NCI-H2081 (cell line): ENCODE measurements at places on chromosomes 4 and X.

DNA sequence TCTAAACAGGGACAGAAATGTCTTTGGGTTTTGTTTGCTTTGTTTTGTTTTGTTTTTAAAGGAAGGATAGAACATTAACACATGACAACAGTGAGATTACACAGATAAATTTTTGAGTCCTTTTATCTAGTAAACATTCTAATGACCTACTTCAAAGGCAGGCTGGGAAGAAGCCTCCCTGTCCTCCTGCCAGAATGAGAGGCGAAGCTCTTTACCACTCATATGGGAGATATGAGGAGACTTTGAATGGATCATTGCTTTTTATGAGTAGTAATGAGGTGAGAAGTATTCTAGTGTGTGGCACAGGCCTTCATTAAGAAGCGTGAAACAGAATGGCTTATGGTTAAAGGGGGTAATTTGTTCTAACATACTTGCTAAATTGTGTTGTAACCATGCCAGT lies 172.0 kb downstream of the FBXO8 start:
- DNase-seq, result no peak

DNA sequence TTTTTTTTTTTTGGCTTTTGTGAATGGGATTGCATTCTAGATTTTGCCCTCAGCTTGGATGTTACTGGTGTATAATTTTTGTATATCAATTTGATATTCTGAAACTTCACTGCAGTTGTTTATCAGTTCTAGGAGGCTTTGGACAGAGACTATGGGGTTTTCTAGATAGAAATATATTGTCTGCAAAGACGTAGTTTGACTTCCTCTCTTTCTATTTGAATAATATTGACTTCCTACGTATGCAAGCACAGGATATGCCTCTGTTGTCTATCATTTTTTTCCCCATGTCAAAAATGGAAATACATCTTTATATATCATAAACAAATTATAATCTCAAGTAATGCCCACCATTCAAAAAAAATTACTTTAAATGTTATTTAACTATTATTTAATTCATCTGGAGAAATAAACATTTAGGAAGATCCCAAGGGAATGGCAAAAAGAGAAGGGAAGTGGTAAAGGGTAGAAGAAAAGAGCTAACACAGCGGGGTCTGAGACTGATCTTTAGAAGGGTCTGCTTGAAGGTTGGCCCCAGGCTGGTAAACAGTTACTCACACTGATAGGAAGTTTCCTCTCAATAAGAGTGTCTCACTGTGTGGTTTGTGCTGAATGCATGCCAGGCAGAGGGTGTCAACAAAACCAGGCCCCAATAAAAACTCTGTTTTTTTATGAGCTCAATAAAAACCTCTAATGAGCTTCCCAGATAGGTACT lies 35.7 kb downstream of the ZNF518B start:
- DNase-seq, result no peak

GRCh38 chr4:25310066-25310802 lies 2.3 kb upstream of the ZCCHC4 start:
- DNase-seq, result no peak

DNA sequence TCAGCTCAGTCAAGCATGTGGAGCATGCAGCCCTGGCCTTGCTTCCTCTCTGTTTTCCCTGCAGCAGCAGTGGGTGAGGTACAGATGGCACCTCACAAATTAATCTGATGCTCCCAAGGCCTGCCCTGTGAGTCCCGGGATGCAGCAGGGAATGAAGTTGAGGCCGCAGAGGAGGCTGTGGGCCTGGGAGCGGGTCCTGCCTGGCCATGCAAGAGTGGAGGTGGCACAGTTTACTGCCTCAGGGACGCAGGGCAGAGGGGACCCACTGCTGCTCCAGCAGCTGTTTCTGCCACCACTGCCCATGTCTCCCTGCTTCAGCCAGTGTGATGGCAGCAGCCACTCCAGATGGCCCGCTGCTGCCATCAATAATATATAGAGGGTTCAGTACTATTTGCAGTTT lies 474.6 kb downstream of the EPHA5 start:
- no peak for DNase-seq

DNA sequence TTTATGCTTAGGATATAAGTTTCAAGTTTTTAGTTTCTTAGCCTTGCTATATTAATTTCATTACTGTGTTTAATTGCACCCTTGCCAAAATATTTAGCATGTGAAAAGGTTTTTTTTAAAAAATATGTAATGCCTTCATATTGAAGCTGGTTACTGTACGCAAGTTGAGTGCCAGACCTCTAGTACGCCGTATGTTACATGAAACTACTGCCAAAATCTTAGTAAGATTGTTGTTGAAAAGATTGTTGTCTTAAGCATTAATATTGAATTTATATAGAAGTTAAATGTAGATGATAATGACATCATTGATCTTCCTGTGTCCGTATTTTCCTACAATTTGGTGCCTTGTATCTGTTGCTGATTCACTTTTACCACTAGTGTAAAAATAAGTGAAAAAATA lies 37.1 kb downstream of the FAM133A start:
- DNase-seq, result no peak

GRCh38 chr4:65623506-65623905 lies 46.8 kb downstream of the EPHA5 start:
- no peak for DNase-seq

DNA sequence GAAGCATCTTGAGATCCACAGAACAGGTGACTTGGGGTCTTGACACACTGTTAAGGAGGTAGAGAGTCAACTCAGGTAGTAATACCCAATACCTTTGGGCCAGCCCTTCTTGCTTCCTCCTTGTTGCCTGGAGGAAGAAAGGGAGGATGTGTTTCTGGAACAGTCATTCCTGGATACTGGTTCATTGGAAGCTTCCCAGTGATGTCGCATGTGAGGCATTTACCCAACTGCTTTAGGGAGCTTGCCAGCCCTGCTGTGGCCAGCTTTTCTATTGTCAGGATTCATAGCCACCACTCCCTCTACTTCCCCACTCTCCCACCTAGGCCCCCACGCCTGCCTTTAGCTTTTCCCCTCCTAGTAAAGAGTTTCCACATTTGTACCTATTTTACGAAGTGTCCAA lies 310.3 kb upstream of the PRPS2 start:
- DNase-seq, result no peak
